ENCODE measurements at places on chromosomes 6 and 20. TPM values are rescaled to one million over a fixed set of nuclear protein-coding genes. Genes with fewer than 3 reads are reported as not detected.

DNA sequence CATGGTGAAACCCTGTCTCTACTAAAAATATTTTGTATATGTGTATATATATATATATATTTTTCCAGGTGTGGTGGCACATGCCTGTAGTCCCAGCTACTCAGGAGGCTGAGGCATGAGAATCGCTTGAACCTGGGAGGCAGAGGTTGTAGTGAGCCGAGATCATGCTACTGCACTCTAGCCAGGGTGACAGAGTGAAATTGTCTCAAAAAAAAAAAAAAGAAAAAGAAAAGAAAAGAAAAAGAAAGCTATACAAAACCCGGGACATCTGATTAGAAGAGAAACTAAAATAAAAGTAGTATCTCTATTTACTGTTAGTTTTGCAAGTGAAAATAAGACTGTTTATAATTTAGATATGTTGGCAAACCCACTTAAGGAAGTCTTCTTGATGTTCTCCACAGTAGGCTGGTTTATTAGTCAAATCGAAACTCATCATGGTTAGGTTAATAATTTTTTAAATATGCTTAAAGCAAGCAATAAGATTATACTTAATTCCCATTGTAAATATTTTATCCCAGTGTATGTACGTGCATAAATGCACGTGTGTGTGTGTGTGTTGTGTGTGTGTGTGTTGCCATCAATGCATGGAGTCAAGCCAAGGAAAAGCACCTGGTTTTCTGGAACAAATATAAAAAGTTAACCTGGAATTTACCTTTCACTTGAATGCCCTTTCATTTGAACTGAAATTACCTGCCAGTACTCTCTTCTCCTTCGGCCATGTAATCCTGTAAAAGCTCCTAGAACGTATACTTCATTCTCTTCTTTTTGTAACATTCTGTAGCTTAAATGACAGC, 7.1 kb downstream of the VNN2 start:
- DNase-seq, result no peak

DNA sequence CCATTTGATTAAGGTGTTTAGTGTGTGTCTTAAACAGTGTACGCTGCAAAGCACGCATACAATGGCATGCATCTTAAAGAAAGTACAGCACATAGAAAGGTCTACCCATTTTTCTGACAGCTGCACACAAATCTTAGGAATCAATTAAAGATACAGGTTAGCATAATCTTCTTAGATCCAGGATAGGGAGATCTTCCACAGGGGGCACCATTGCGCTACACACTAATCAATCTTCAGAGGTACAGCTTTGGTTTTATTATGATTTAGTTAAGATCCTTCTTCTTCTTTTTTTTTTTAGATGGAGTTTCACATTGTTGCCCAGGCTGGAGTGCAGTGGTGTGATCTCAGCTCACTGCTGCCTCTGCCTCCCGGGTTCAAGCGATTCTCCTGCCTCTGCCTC, 63.7 kb upstream of the BEND3 start:
- no peak for DNase-seq

GRCh38 chr6:156752666-156753301, 24.4 kb upstream of the ARID1B start:
- peak; percentile 51 for DNase-seq

- no peak for DNase-seq
Measured at GRCh38 chr6:169213814-169214520, 39.7 kb downstream of the THBS2 start.

DNA sequence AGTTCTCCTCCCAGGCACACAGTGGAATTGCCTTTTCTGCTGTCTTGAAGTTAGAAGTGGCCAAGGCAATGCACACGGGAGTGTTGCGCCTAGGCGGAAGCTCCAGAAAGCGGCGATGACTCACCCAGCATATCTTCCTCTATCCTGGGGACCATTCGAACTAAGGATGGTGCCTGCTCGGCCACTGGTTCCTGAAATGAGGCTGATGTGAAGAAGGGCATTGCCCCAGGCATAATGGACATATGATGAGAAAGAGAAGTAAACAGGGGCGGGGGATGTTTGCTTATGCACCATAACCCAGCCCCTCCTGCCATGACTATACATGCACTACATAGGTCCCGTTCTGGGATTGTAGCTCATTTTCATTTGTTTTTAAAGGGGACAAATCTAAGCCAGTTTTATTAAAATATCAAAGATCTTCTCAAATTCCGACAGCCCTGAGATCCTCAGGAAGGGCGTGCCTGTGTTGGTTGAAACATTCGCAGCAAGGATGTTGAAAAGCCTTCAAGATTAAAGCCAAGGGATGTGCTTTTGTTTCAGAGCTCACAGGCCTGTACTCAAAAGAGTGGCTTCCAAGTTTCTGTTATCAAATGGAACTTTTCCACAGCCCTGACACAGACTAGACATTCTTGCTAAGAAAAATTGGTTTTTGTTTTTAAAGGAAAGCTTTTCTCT, 218.5 kb downstream of the LY86 start:
- DNase-seq, result no peak

DNA sequence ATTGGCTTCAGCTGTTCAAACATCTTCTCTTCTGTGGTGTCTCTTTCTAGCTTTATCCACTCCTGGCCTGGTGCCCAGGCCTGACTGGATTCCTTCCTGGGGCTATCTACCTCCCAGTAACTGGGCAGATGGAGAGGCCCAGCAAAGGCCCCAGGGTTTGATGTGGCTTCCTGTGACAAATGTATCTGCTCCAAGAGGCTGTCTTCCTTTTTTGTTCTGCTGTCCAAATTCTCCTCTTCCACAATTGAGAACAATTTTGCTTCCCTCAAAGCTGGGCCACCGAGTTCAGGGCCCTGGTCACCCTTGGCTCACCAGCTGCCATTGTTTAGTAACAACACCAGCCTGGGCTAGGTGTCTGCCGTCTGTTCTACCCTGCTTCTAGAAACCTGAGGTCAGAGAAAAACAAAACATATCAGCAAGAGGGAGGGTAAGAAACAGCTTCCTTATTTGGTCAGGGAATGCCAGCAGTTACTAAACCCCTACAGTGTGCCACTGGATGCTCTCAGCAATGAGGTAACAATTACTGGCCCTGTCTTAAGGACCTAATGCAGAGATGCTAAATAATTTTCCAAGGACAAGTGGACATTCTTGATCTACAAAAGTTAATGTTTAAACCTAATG, 3.9 kb downstream of the ZFP57 start:
- DNase-seq, result no peak

- no peak for DNase-seq
Measured at GRCh38 chr6:30450548-30450908, 38.8 kb upstream of the HLA-E start.

DNA sequence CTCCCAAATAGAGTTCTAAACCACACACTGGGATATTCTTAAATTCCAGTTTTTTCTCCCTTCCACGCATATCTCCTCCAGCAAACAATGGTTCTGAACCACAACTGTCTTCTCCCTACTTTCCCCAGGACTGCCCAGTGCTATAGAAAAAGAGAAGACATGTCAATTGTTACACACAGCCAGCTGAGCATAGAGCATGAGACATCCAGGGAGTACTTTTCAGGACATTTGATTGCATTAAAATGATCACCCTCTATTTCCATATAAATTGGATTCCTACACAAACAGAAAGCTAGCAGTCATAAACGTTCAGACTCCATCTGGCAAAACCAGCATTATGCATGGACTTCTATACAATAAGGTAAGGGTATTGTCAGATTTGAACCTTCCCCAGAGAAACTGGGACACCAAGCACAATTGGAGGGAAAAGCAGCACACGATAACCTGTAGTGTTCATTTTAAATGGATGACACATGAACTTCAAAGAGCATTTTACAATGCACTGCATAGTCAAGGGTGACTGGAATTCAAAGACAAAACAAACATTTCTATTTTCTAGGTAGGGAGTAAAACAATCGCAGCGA, 93.1 kb upstream of the HEY2 start:
- DNase-seq, result no peak

DNA sequence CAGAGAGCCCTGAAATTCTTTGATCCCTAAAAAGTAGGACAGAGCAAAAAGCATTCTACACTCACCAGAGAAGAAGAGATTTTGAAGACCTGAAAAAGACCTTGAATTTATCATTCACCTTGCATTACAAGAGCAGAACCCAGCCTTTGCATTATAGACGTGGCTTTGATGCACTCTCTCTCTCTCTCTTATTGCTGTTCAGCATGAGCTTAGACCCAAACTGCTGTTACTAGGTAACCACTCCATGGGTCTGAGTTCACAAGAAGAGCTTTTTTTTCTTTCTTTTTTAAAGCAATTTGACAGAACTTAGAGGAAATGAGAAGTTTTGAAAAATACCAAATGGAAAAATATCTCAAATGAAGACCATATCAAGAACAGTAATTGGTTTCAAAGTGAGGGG, 44.4 kb downstream of the COL9A1 start:
- no peak for DNase-seq

DNA sequence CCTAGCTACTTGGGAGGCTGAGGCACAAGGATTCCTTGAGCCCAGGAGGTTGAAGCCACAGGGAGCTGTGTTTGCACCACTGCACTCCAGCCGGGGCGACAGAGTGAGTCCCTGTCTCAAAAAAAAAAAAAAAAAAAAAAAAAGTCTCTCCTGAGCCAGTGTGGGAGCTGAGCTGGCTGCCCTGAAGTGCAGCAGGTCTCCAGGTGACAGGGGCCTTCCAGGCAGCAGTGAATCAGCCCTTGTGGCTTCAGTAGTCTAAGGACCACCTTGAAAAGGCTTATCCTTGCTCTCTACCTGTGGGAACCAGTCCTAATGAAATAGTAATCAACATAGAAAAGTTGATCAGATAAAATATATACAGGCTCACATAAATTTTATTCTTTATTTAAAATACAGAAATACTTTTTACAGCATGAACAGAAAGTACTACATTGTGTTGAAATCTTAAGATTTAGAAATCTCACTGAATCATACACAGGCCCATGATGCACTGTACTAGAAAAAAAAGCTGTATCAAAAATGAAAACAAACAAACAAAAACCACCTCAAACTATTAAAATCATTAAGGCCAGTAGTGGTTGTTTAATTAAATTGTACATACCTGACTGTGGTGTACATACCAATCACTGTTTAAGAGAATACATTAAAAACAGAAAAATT, 128.9 kb downstream of the SCML4 start:
- DNase-seq, result no peak

GRCh38 chr6:80425089-80425823, 318.8 kb downstream of the BCKDHB start:
- DNase-seq, result no peak

DNA sequence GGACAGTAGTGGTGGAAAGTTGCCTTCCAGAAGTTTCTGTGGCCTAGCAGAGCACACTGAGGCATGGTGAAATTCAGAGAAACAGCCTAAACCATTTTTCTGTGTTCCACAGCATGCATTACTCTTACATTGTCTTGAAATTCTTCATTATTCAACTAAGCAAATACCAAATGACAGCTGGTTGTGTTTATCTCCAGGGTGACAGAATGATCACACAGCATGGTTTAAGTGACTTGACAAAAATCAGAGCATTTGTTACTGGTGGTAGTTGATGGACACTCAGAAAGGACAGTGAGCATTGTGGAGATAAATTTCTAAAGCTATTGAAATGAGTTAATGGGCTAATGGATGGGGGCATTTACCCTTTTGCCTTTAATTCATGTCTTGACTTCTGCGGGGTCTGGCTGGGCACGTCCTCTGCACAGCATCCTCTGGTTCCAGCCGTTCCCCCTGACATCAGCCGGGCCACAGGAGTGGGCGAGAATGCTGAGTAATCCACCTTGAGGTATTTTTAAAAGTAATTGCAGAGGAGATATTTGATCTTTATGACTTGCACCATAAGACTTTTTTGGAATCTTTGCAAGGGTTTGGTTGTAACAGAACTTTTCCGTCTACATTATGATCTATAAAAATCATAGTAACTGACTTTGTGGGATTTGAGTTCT, 78.9 kb upstream of the SCP2D1 start:
- no peak for DNase-seq

- DNase-seq, result no peak
Measured at GRCh38 chr6:38166411-38167240, 347.1 kb downstream of the ZFAND3 start.

The CBFA2T2 gene
- total RNA-seq, result 37.4 TPM

The CASS4 gene
- total RNA-seq, result 1.0 TPM

The PCSK2 gene
- total RNA-seq, result 1.4 TPM

The ZNF311 gene
- total RNA-seq, result 1.8 TPM

The RHAG gene
- not detected for total RNA-seq

The HAO1 gene
- total RNA-seq, result not detected

The GCNT2 gene
- 11.7 TPM for total RNA-seq
